Vagina (tissue), 2 donors: ENCODE measurements at places on chromosomes 7 and 10.

GRCh38 chr10:128516180-128516579 lies 390.0 kb upstream of the MKI67 start:
- no peak for DNase-seq

DNA sequence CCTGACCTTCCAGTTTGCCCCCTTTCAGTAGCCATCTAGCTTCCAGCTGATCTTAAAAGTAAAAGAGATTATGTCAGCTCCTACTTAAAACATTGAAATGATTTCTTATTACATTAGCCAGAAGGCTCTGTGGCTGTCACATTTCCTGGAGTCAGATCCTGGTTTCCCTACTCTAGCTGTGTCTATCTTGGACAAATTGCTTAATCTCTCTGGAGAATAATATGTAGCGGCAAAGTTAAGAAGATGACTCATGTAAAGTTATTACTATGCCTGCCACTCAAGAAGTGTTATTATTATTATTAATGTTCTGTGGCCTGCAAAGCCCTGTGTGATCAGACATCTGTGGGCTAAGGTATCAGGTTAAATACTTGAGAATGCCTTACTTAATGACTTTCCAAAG lies 107.2 kb downstream of the RUNDC3B start:
- no peak overlapping the region for H3K27ac ChIP-seq
- no peak overlapping the region for H3K4me3 ChIP-seq
- no peaks in the 10 kb centered on the region for H3K27me3 ChIP-seq
- H3K4me1 ChIP-seq, result no peaks in the 10 kb centered on the region
- no peaks in the 10 kb centered on the region for H3K36me3 ChIP-seq
- no peak for DNase-seq

DNA sequence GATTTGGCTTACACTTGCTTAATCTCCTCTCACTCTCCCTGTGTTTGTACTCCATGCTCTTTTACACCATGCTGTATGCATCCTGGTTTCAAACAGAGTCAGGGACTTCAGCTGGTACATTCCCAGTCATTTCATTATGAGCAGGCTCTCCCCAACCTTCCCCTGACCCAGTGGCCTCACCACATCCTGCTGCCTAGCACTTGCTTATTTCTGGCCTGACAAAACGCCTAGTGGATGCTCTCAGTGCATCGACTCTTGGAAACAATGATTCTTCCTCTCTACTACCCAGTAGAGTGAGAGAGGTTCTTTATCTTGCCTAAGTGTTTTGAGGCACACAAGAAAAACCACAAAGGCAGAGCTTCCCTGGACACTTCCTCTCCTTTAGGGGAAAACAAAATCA lies 63.4 kb downstream of the CAV1 start:
- H3K27ac ChIP-seq, result peak overlapping the region; percentile 8
- H3K4me1 ChIP-seq, result peaks cover 34% of the 10 kb centered on the region
- no peaks in the 10 kb centered on the region for H3K27me3 ChIP-seq
- H3K36me3 ChIP-seq, result no peaks in the 10 kb centered on the region

- peaks cover 3% of the 10 kb centered on the region for H3K27me3 ChIP-seq
- H3K27ac ChIP-seq, result peak overlapping the region; percentile 44
- peaks cover 12% of the 10 kb centered on the region for H3K4me1 ChIP-seq
- DNase-seq, result no peak
Observed at GRCh38 chr10:114042895-114043531, 653 bp upstream of the ADRB1 start.

DNA sequence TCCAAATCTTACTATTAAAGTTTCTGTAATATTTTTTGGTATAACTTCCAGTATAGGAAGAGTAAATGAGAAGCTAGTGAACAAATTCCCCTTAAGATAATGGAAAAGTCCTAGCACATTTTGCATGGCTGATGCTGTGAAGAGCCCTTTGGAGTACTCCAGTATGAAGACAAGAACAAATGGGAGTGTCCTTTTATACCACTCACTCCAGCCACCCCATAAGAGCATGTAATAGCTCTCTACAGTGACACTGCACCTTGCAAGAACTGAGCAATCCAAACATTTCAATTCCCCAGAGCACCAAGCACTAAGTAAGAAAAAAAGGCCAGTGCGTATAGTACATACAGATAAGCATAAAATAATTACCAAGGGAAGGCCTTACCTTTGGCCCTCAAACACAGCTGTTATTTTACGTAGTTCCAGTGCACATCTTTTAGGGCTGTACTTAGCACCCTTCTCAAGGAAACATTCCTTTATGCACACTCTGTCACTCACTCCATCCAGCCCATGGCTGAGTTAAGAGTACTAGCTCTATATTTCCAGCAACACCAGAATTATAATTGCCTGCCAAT lies 135.4 kb downstream of the ST7 start:
- no peak overlapping the region for H3K4me3 ChIP-seq
- no peaks in the 10 kb centered on the region for H3K27me3 ChIP-seq
- no peaks in the 10 kb centered on the region for H3K36me3 ChIP-seq
- peaks cover 20% of the 10 kb centered on the region for H3K4me1 ChIP-seq
